A549 treated with AZD2906 at 1 μM for 4 hours (cell line): ENCODE measurements at places on chromosomes 6 and 20. TPM values are rescaled to one million over a fixed set of nuclear protein-coding genes. Genes with fewer than 3 reads are reported as not detected.

The PRDM1 gene
- total RNA-seq = 5.0 to 6.7 TPM (median 5.5 TPM) in 5 replicates

The TMEM217 gene
- total RNA-seq = 0.44 to 0.65 TPM (median 0.54 TPM) in 5 replicates

The SLC13A3 gene
- 0.02 to 0.14 TPM (median 0.08 TPM) in 4 of 5 replicates, not detected in the other for total RNA-seq

The APOM gene
- 2.9 to 3.7 TPM (median 3.1 TPM) in 5 replicates for total RNA-seq

The TAGAP gene
- not detected in 5 replicates for total RNA-seq

The TFAP2A gene
- total RNA-seq = 6.3 to 11.4 TPM (median 8.4 TPM) in 5 replicates

The ZDHHC14 gene
- 3.0 to 3.7 TPM (median 3.3 TPM) in 5 replicates for total RNA-seq

The RAB5IF gene
- 182 to 280 TPM (median 254 TPM) in 5 replicates for total RNA-seq

The LKAAEAR1 gene
- total RNA-seq = 0.65 to 3.1 TPM (median 2.4 TPM) in 5 replicates

The ACSS1 gene
- 15.2 to 21.8 TPM (median 18.5 TPM) in 5 replicates for total RNA-seq

The PNLDC1 gene
- total RNA-seq = 0.05 to 0.13 TPM (median 0.05 TPM) in 3 of 5 replicates, not detected in the others

The HLA-DRA gene
- not detected in 5 replicates for total RNA-seq

The FRK gene
- 0.95 to 1.4 TPM (median 1.1 TPM) in 5 replicates for total RNA-seq

The COX4I2 gene
- total RNA-seq = not detected in 5 replicates

The HLA-DRB5 gene
- total RNA-seq = not detected in 5 replicates

The BANF2 gene
- total RNA-seq = not detected in 5 replicates

The RPP40 gene
- total RNA-seq = 21.6 to 29.8 TPM (median 23.2 TPM) in 5 replicates

The C6orf47 gene
- 11.3 to 12.4 TPM (median 11.9 TPM) in 5 replicates for total RNA-seq

The GPR63 gene
- total RNA-seq = 0.33 to 0.50 TPM (median 0.34 TPM) in 5 replicates

The GSTA3 gene
- not detected in 5 replicates for total RNA-seq

The AKAP12 gene
- total RNA-seq = 120 to 196 TPM (median 153 TPM) in 5 replicates

The PRICKLE4 gene
- total RNA-seq = 0.74 to 1.7 TPM (median 0.76 TPM) in 5 replicates

The PPP1R16B gene
- total RNA-seq = 0.08 to 0.17 TPM (median 0.15 TPM) in 5 replicates

The MCHR2 gene
- total RNA-seq = not detected in 5 replicates

The FAM83B gene
- 0.02 to 0.03 TPM (median 0.03 TPM) in 4 of 5 replicates, not detected in the other for total RNA-seq

The MTG2 gene
- 30.6 to 40.7 TPM (median 36.1 TPM) in 5 replicates for total RNA-seq

The RBPJL gene
- not detected in 5 replicates for total RNA-seq

The OOEP gene
- total RNA-seq = not detected in 5 replicates

The CLPSL1 gene
- not detected in 5 replicates for total RNA-seq

The SNAI1 gene
- 8.2 to 12.9 TPM (median 11.8 TPM) in 5 replicates for total RNA-seq

The MYBL2 gene
- total RNA-seq = 77.2 to 82.4 TPM (median 77.9 TPM) in 5 replicates

The JARID2 gene
- total RNA-seq = 9.3 to 12.3 TPM (median 10.4 TPM) in 5 replicates

The CNR1 gene
- total RNA-seq = 1.8 to 2.4 TPM (median 1.9 TPM) in 5 replicates

The GSTA1 gene
- total RNA-seq = 0.07 TPM in 1 of 5 replicates, not detected in the others

The ADTRP gene
- 0.26 to 0.92 TPM (median 0.53 TPM) in 5 replicates for total RNA-seq

The KHDRBS2 gene
- total RNA-seq = not detected in 5 replicates

The DEF6 gene
- 0.03 to 0.08 TPM (median 0.06 TPM) in 4 of 5 replicates, not detected in the other for total RNA-seq

The FILIP1 gene
- 0.17 to 0.48 TPM (median 0.28 TPM) in 5 replicates for total RNA-seq

The LRRC73 gene
- 0.48 to 1.2 TPM (median 1.1 TPM) in 5 replicates for total RNA-seq

The RBBP8NL gene
- total RNA-seq = 0.91 to 1.5 TPM (median 1.2 TPM) in 5 replicates

The VSX1 gene
- 0.66 to 1.2 TPM (median 0.93 TPM) in 5 replicates for total RNA-seq

The NRSN1 gene
- total RNA-seq = not detected in 5 replicates

The SLC17A1 gene
- total RNA-seq = 0.06 TPM in 1 of 5 replicates, not detected in the others

The UNC5CL gene
- total RNA-seq = 0.34 to 0.78 TPM (median 0.62 TPM) in 5 replicates

The MYL9 gene
- total RNA-seq = 15.5 to 27.1 TPM (median 20.2 TPM) in 5 replicates

The OR14J1 gene
- total RNA-seq = not detected in 5 replicates

The RPS6KA2 gene
- total RNA-seq = 0.28 to 0.46 TPM (median 0.30 TPM) in 5 replicates

The C20orf144 gene
- total RNA-seq = 0.08 to 0.13 TPM (median 0.11 TPM) in 3 of 5 replicates, not detected in the others

The LRRC1 gene
- 6.1 to 7.1 TPM (median 6.4 TPM) in 5 replicates for total RNA-seq

The TMC2 gene
- total RNA-seq = not detected in 5 replicates

The MCCD1 gene
- not detected in 5 replicates for total RNA-seq

The CLIC5 gene
- 0.01 TPM in 1 of 5 replicates, not detected in the others for total RNA-seq

The CDH26 gene
- total RNA-seq = 0.05 to 0.20 TPM (median 0.12 TPM) in 4 of 5 replicates, not detected in the other

The DPPA5 gene
- not detected in 5 replicates for total RNA-seq

The TP53INP2 gene
- total RNA-seq = 6.3 to 8.2 TPM (median 7.4 TPM) in 5 replicates

The ADGB gene
- total RNA-seq = not detected in 5 replicates

The C20orf202 gene
- 0.08 TPM in 1 of 5 replicates, not detected in the others for total RNA-seq

The MYB gene
- 0.64 to 0.89 TPM (median 0.64 TPM) in 5 replicates for total RNA-seq
